ENCODE measurements at places on chromosomes 12 and 14.

GRCh38 chr12:638953-639557, 24.2 kb downstream of the NINJ2 start:
- DNase-seq: no peak

- DNase-seq: no peak
Measured at GRCh38 chr12:85697003-85697402, 139.2 kb downstream of the RASSF9 start.

- no peak for DNase-seq
Measured at GRCh38 chr14:59358102-59358501, 107.1 kb downstream of the GPR135 start.

- no peak for DNase-seq
Measured at GRCh38 chr12:77204083-77204482, 138.7 kb upstream of the E2F7 start.

DNA sequence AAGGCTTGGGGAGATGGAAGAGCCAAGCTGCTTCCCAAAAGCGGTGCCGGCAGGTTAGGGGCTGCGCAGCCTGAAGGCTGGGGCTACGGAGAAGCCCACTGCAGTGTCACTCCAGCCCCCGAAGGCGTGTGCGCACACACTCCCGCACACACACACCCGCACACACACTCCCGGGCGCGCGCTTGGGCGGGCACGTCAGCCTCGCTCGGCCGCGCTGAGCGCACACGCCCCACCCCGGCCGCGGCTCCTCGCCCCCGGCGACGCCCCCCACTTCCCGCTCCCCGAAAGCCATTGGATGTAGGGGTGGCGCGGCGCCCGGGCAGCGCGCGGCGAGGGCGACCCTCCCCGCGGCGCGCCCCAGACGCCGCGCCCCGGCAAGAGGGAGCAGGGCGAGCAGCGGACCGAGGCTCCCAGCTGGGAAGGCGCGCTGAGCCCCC, at the start of gene KCNK10:
KCNK10 (minus strand) TSS at position 184 of the 437 bp plus-strand sequence. CDS start 471 bp downstream, outside the sequence.
- no peak for DNase-seq

DNA sequence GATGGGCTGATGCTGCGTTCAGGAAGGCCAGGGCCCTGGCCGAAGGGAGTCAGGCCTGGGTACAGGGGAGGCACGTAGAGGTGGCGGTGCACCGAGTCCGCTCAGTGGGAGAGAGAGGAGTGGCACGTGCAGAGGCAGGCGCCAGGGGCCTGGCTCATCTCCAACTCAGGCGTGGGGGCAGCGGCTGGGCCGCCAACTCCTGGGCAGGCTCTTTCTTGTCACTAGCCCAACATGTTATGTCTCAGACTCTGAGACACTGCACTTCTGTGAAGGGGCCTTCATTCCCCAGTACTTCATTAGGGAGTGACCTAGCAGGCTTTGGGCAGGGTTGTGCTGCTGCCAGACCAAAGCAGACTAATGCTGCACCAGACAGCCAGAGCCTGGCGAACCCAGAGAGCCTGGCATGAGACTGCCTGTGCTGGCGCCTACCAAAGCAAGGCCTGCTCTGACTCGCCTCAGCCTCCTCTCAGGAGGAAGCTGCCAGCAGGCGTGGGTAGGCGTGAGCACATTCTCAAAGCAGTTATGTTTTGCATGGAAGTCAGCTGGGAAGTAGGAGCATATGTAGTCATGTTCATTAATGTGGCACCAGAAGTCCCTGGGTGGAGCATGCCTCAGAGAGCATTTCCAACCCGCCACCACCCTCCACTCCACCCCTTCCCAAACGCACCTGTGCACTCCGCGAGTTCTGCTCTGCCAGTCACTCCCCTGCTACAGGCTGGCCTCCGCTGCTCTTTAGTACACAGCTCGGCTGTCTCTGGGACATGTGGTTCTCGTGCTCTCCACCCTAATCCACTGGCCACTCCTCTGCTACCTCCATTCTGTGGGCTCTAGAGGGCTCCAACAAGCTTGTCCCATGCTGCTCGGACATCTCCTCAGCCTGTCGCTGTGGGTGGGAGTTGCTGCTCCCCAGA, 9.7 kb downstream of the CKB start:
- DNase-seq: no peak

DNA sequence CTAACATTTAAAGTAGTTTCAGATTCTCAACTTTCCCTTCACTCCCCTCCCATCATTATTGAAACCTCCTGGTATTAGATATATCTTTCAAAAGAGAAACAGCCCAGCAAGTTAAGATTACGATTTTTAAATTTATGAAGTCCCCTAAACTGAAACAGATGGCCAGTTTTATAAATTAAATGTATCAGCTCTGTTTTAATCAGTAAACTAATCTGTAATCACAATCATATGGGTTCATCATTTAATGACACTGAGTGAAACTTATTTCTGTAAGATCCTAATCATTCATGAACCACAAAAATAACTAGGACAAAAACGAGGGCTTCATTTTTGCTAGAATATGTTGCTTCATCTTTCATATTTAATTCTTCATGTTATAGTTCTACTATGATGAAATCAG, 137.8 kb downstream of the EPS8 start:
- DNase-seq: no peak
